Peyer's patch (tissue), 4 donors: ENCODE measurements at places on chromosomes 2 and 18. TPM values are rescaled to one million over a fixed set of nuclear protein-coding genes. Genes with fewer than 3 reads are reported as not detected.

Gene LYPD6B
- total RNA-seq, result 2.0 TPM

Gene MEP1B
- 497 TPM for total RNA-seq

Gene DNAH7
- total RNA-seq, result 2.3 TPM

DNA sequence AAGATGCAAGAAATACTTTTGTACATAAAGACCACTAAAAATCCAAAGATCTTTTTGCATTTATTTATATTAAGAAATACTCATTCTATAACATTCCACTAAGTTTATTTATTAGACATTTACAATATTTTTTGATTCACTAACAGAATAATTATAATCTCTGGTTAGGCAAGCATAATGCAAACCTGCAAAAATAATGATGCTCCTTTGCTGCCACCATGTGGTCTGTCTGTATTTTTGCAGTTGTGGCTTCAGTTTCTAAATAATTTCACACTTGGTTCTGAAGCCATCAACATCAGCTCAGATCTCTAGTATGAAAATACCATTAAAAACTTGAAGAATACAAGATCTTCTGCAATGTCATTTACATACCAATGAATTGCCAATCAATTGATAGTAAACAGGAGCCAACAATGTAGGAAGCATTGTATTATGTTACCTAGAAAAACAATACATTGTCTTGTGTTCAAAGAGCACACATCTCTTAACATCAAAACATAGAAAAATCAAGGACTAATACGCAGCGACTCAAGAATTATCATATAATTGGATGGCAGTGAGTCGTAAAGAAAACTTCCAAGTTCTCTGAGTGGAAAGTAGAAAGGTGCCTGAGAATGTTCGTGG, 28.8 kb upstream of the WDR75 start:
- no peak overlapping the region for H3K4me3 ChIP-seq
- no peaks in the 10 kb centered on the region for H3K4me1 ChIP-seq
- H3K27me3 ChIP-seq, result no peaks in the 10 kb centered on the region
- no peaks in the 10 kb centered on the region for H3K36me3 ChIP-seq

- no peak overlapping the region for H3K4me3 ChIP-seq
- no peaks in the 10 kb centered on the region for H3K36me3 ChIP-seq
- H3K4me1 ChIP-seq, result no peaks in the 10 kb centered on the region
- H3K27ac ChIP-seq, result no peak overlapping the region
- no peaks in the 10 kb centered on the region for H3K27me3 ChIP-seq
These were observed 80.6 kb downstream of the TEX51 start for GRCh38 chr2:126979039-126980003.

- H3K27ac ChIP-seq, result no peak overlapping the region
- no peak overlapping the region for H3K4me3 ChIP-seq
These were observed 27.9 kb upstream of the AGFG1 start for GRCh38 chr2:227443889-227444568.

DNA sequence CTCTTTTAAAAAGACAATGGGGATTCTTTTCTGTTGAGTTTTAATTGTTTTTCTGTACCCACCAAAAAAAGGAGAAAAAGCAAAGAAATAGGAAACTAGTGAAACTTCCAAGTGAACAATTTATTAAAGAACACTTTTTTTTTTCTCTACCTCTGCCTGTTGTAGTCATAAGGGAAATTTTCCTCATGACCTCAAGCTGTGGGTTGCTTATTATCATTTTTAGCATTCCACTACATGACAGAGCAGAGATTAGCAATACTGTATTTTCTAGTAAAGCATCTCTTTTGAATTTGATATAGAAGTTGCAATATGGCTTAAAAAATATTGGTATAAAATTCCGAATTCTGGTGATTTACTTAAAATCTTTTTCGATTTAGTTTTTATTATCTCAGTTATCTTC, 87.9 kb upstream of the LRRTM1 start:
- no peaks in the 10 kb centered on the region for H3K4me1 ChIP-seq
- DNase-seq, result no peak
- H3K27me3 ChIP-seq, result no peaks in the 10 kb centered on the region
- H3K4me3 ChIP-seq, result no peak overlapping the region
- no peaks in the 10 kb centered on the region for H3K36me3 ChIP-seq
- no peak overlapping the region for H3K27ac ChIP-seq

DNA sequence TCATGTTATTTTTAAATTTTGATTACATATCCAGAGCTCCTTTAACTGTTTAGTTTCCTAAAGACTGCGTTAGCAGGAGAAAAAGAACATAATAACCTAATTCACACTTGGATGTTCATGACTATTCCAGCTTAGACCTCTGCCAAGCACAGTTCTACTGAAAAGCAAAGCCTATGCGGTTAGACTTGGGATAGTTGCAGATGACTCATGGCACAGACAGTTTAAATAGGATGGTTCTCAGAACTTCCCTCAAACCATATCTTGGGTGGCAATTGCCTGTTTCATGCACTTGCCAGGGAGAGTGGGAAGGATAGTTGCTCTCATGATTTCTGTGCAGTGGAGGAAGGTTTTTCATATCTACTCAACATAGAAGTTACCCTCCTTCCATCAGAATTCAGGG, 149.7 kb upstream of the KLHL29 start:
- H3K36me3 ChIP-seq, result no peaks in the 10 kb centered on the region
- no peaks in the 10 kb centered on the region for H3K27me3 ChIP-seq
- H3K4me1 ChIP-seq, result no peaks in the 10 kb centered on the region
- DNase-seq, result no peak
- H3K4me3 ChIP-seq, result no peak overlapping the region
- H3K27ac ChIP-seq, result no peak overlapping the region

DNA sequence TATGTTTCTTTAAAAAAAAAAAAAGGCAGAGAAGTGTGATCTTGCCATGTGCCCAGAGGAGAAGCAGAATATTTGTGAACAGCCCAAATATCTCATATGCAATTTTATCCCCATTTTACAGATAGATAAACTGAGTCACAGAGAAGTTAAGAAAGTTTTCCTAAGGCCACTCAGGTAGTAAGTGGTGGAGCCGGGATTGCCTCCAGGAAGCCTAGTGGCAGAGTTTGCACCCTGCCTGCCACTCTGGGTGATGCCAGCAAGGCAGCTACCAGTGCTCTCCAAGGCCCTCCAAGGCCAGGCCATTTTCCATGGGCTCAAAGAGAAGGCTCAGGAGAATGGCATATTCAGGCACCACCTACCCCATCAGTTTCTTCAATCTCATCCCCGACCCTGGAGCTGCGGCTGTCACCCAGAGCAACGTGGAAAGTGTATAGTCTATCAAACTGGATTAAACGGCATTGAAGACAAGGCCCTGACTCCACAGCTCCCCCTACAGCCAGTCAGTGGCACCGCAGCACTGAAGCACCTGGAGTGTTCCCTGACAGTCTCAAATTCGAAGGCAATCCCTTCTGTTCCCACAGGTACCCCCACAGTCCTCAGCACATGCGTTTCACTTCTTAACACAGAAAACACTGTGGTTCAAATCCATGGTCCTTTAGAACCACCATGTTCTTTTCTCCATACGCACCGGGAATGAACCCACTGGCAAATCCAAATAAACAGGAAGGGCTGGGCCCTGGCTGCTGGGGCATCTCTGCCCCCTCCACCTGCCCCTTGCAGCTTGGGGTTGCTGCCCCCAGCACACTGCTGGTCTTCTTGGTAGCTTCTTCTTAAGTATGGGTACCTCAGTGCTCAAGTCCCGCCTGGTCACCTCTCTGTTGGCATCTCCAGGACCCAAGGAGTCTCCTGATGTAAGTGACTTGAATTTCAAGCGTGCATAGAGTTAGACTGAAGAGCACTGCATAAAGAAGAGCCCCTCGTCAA, 175.3 kb downstream of the INHBB start:
- no peaks in the 10 kb centered on the region for H3K4me1 ChIP-seq

- no peak overlapping the region for H3K27ac ChIP-seq
- H3K36me3 ChIP-seq, result peaks cover 6% of the 10 kb centered on the region
- no peaks in the 10 kb centered on the region for H3K27me3 ChIP-seq
- H3K4me1 ChIP-seq, result peaks cover 7% of the 10 kb centered on the region
- no peak overlapping the region for H3K4me3 ChIP-seq
These were observed 5.4 kb downstream of the TGFBRAP1 start for GRCh38 chr2:105324101-105324500.

GRCh38 chr2:120938045-120938771, 202.5 kb downstream of the GLI2 start:
- no peaks in the 10 kb centered on the region for H3K27me3 ChIP-seq
- no peak for DNase-seq
- no peak overlapping the region for H3K27ac ChIP-seq
- no peak overlapping the region for H3K4me3 ChIP-seq
- H3K4me1 ChIP-seq, result peaks cover 45% of the 10 kb centered on the region

- no peak overlapping the region for H3K4me3 ChIP-seq
- H3K27ac ChIP-seq, result no peak overlapping the region
- DNase-seq, result no peak
- no peaks in the 10 kb centered on the region for H3K27me3 ChIP-seq
These were observed 22.7 kb upstream of the TET3 start for GRCh38 chr2:73961823-73962615.

DNA sequence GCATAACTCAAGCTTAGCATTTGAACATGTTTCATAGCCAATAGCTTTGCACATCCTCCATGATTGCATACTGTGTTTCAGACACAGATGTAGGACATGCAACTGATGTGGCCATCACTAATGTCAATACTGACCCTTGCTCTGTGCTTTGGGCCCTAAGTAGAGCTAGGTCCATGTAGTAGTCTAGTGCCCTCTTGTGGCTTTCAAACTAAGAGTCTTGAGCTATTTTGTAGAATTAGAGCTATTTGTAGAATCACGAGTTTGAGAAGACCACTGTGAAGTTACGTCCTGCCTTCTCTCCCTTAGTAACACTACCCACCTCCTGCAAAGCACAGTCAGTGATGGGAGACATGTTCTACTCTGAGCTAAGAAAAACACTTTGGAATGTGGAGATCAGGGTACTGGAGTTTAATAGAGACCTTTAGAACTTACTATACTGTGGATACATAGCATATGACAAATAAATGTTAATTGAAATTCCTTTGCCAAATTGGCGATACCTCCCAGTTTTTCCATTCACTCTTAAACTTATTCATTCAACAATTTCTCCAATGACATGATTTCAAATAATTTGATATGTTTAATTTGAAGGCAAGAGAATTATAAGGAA, 306.5 kb upstream of the TNP1 start:
- no peaks in the 10 kb centered on the region for H3K4me1 ChIP-seq
- no peaks in the 10 kb centered on the region for H3K36me3 ChIP-seq
- no peaks in the 10 kb centered on the region for H3K27me3 ChIP-seq
- H3K4me3 ChIP-seq, result no peak overlapping the region
- H3K27ac ChIP-seq, result no peak overlapping the region

DNA sequence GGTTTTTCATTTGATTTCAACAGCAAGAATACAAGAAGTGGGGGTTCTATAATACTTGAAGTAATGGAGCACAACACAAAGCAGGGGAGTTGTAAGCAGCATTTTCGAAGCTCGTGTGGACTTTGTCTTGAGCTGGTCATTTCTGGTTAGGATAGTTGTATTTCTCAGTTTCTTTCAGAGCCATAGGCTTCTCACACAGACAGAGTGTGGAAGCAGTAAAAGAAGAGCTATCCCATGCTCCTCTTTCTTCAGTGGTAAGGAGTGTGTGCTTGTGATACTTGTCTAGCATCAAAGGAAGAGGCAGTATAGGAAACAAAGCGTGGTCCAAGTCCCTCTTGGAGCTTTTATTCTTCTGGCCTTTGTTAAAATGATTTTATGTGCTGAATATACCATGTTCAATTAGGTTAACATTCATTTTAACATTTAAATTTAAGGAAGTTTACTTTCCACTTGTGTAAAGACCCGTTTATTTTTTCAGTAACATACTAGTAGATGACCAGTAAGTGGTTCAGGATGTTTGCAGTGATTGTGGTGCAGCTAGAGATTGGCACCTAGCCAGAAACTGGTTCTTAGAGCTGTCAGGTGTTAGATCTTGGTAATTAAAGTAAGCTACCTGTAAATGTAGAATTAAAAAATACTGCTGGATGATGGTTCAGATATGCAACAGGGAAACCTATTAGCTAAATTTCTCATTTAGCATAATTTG, 14.6 kb downstream of the CCNYL1 start:
- no peak for DNase-seq
- H3K36me3 ChIP-seq, result no peaks in the 10 kb centered on the region
- peaks cover 4% of the 10 kb centered on the region for H3K4me1 ChIP-seq
- H3K4me3 ChIP-seq, result no peak overlapping the region
- H3K27ac ChIP-seq, result no peak overlapping the region
